Breast epithelium (tissue), 4 donors: ENCODE measurements at places on chromosomes 5 and 9. TPM values are rescaled to one million over a fixed set of nuclear protein-coding genes. Genes with fewer than 3 reads are reported as not detected.

- no peak for DNase-seq
Measured at GRCh38 chr5:123436201-123436600, 13.0 kb upstream of the CEP120 start.

PTGDS gene
- total RNA-seq: 72.6 TPM

INSL6 gene
- total RNA-seq: not detected

HARS1 gene
- 53.7 TPM for total RNA-seq

DNA sequence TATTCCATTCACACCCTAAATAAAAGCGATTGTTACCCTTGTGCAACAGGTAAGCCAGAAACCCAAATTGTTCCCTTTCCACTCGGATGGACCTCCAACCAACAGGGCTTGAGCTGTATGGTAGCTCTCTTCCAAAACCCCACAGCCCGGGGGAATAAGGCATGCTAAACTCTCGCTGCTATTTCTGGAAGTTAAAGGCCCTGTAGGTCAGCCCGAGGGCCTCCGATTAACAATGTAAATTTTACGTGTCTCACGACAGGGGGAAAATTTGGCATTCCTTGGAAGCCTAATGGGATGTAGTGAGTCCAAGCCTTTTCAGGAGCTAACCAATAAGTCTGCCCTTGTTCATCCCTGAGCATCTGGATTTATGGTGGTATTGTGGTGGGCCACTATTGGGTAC, 26.0 kb downstream of the CNOT8 start:
- DNase-seq: no peak

DNA sequence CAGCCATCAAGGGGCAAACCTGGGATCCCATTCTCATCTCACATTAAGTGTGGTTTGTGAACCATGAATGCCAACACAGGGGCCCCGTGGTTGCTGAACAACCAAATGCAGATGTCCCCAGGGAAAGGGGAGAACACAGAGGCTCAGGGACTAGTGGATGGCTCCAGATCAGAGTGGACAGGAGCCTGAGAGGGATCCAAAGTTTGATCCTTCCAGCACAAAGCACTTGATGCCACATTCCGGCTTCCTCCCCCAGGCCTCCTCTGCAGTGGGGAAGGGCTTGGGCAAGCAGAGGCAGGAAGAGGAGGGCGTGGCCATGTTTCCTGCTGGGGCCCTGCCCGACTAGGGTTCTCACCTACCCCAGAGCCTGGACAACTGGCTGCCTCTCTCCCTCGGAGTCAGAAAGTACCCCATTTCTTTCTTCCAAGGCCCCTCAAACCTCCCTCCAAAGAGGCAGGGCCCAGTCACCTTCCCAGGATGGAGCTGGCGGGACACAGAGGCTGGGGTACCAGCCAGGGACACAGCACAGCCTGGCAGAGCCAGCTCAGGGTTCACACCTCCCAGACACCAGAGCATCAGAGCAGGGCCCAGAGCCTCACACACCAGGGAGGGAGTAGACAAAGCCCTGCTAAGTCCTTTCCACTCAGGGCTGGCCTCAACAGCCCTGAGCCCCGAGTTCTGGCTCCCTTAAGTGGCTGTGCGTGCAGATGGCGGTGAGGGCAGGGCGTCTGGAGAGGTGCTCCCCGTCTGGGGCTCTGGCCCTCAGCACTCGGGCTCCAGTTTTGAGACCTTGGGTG, 4.3 kb upstream of the RNF44 start:
- DNase-seq: no peak

SH3PXD2B gene
- total RNA-seq: 118 TPM

SMIM3 gene
- 81.0 TPM for total RNA-seq

SLC34A3 gene
- not detected for total RNA-seq

DNA sequence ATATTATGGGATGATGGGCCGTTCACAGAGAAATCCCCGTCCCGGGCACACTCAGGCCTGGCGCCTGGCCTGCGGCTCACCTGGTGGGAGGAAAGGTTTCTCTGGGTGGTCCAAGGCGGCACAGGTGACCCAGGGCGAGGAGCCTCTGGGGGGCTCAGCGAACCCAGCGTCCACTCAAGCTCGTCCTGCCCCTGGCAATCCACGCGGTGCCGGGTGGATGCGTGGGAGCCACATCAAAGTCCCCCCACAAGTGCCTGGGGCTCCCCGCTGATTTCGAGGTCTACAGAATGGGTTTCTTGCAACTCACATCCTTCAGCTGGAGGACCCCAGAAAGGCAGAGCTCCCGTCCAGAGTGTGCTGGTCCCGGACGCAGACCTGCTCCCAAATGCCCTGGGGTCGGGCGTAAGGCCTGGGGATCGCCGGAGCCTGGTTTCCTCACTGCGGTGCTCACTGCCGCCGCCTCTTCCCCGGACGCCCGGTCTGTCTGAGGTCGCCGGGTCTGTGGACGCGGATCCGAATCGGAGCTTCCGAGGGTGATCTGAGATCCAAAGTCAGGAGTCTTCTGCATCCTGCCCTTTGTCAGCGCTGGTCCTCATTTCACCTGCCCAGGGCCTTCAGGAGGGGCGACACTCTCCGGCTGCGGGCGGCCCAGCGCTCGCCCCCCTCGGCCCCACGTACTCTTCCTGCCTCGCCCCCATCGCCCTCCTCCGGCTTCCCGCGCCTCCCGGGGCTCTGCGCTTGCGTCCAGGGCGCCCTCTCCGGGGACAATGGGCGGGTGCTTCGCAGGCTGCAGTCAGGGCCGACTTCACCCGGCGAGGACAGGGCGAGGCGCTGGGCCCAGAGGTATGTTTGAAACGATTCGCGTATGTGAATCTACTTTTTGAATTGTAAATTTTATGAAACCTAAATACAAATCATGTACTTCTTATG, 20.0 kb upstream of the RUFY1 start:
- DNase-seq: peak; percentile 62

PCDHGC5 gene
- 3.5 TPM for total RNA-seq

GRCh38 chr9:37968228-37968701, 64.3 kb upstream of the SLC25A51 start:
- no peak for DNase-seq

DNA sequence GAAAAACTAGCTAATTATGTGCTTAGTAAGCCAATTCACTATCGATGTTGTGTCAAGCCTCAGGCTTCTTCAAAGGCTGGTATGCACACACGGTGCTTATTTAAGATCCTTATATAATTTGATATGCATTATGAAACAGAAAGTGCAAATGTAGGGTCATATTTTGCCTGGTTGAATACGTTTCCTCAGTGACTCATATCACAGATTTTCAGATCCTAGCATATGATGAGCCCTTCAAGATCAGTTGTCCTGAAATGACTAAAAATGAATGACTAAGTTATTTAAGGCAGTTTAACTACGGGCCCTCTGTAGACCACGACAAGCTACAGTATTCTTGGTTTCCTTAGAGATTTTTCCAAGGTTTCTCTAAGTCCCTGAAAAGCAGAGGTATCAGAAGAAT, 778.3 kb downstream of the PRELID2 start:
- no peak for DNase-seq

DNA sequence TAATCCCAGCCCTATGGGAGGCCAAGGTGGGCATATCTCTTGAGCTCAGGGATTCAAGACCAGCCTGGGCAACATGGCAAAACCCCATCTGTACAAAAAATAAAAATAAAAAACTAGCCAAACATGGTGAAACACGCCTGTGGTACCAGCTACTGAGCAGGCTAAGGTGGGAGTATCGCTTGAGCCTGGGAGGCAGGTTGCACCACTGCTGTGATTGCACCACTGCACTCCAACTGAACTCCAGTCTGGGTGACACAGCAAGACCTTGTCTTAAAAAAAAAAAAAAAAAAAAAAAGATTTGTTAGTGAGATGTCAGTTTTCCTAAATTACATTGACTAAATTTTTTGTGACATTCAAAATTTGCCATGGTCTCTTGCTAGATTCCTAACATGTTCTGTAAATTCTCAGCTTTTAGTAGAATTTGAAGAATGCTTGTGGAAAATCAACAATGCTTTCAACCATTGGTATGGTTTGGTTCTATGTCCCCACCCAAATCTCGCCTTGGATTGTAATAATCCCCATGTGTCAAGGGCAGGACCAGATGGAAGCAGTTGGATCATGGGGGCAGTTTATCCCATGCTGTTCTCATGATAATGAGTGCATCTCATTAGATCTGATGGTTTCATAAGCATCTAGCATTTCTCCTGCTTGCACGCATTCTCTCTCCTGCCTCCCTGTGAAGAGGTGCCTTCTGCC, 236.1 kb downstream of the ARRDC3 start:
- DNase-seq: no peak

- DNase-seq: peak; percentile 53
Measured at GRCh38 chr5:173473288-173473687, 143.2 kb downstream of the BOD1 start.

SPATA31E1 gene
- total RNA-seq: not detected

DNA sequence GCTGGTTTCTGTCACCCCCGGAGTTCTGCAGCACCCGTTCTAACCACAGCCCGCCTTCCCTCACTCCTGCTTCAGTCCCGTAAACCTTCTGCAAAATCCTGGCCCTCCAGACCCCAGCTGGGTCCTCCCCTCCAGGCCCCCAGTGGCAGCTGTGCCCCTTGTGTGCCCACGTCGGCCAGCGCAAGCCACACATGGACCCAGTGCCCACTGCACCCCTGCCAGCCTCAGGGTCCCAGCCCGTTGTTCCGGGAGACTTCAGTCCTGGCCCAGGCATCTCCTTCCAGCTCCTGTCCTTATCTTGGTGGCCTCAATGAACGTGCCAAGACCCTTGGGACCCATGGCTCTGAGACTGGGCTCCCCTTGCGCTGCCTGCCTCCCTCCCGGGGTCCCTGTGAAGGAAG, 43.2 kb downstream of the EXD3 start:
- no peak for DNase-seq

DNA sequence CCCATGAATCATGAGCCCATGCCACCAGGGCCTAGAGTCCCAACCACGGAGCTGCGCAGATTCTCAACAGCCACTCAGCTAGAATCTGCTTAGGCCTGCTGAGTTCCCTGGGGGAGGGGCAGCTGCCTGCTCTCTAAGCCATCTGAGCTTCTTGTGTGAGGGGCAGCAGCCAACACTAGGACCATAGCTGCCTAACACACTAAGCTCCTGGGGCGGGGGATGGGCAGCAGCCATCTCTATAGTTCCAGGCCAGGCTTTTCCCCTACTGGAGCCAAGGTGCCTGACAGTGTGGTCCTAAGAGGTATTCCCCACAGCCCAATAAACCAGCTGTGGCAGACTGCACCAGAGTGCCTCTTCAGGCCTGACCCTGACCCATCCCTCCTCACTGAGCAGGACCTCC, 255.9 kb upstream of the ACO1 start:
- no peak for DNase-seq

NR5A1 gene
- total RNA-seq: not detected
